ENCODE measurements at places on chromosomes 6 and 20. TPM values are rescaled to one million over a fixed set of nuclear protein-coding genes. Genes with fewer than 3 reads are reported as not detected.

Gene RBCK1
- total RNA-seq: 152 TPM

Gene SCRT2
- not detected for total RNA-seq

Gene CCNC
- total RNA-seq: 24.8 TPM

Gene SPATA25
- total RNA-seq: 0.30 TPM

Gene KIAA1755
- total RNA-seq: 0.20 TPM

Gene MOG
- total RNA-seq: not detected

Gene TULP1
- total RNA-seq: not detected

Gene HLA-DRB5
- not detected for total RNA-seq

Gene CST2
- total RNA-seq: 1.1 TPM

Gene BPI
- total RNA-seq: not detected

Gene SRMS
- 0.25 TPM for total RNA-seq

Gene VSTM2L
- total RNA-seq: 27.9 TPM

Gene PLAGL2
- total RNA-seq: 18.0 TPM

Gene AGPAT4
- 5.4 TPM for total RNA-seq

Gene UNC93A
- total RNA-seq: not detected

Gene CD40
- 4.4 TPM for total RNA-seq
